HFFc6 (cell line): ENCODE measurements at places on chromosomes 7 and 10.
A peak's percentile ranks its signal among the peaks of the same experiment; 100 is the strongest.

GRCh38 chr10:113362645-113363091, 190.2 kb upstream of the HABP2 start:
- DNase-seq: peak; percentile 58

DNA sequence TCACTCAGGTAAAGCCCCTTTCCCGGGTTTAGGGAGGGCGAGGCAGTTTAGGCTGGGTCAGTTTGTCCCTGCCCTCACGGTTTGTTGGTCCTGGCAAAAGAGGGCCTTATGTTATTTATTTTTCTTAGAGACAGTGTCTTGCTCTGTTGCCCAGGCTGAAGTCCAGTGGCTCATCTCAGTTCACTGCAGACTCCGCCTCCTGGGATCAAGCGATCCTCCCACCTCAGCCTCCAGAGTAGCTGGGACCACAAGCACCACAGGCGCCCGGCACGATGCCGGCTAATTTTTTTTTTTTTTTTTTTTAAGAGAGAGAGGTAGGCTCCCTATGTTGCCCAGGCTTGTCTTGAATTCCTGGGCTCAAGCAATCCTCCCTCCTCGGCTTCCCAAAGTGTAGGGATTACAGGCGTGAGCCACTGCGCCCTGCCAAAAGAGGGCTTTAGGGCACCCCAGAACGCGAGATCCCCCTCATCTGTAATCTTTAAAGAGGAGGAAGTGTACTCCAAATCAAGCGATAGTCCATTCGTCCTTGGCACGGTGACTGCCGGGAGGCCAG, 626 bp upstream of the BMS1 start:
- DNase-seq: no peak

- peak; percentile 37 for DNase-seq
Observed at GRCh38 chr10:73263693-73264347, 11.4 kb upstream of the MRPS16 start.

GRCh38 chr7:45689797-45690761, 115.9 kb downstream of the ADCY1 start:
- DNase-seq: no peak

DNA sequence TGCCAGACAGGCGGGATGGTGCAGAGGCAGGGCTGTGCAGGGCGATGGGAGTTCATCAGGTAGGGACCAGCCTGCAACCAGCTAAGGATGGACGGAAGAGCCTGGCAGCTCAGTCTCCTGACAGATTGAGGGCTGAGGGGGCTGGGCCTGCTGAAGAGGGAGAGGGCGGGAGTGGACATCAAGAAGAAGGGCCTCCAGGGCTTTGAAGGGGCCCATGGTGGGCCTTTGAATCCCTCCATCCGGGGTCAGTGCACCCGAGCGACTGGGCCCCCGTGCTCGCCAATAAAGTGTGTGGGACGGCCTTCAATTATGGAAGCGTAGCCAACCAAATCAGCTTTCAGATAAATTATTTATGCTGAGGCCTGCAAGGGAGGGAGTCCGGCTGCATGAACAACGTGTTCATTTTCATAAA, 431.2 kb downstream of the RPS24 start:
- DNase-seq: no peak

DNA sequence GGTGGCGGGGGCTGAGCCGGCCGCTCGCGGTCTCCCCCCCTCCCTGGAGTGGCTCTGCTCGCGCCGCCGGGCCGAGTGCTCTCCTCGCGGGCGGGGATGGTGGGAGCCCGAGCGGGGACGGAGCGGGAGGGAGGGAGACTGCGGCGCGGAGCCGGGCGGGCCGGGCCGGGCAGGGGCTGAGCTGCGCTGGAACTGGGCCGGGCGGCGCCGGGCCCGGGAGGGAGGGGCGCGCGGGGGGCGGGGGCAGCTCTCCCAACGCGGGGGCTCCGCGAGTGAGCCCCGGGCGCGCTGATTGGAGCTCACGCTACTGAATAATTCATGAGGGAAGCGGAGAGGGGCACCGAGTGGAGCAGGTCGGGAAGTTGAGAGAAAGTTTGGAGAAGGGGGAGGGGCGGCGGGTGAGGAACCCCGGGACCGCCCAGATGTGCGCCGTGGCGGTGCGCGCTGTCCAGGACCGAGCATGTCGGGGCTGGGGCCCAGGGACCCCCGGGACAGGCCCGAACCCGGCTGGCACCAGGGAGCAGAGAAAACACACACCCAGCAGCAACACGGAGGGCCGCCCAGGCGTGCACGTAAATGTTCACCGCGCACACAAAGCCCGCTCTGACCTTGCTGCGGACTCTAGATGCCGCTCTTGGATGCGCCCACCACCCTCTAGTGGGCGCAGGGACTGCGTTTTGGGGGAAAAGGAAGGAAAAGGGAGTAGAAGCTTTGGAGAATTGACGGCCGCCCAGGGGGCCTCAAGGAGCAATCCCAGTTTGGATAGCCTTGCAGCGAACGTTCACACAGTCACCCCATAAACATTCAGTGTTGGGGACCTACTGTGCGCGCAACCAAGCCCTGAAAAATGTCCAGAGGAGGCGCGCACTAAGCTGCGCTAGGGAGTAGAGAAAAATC, at the start of gene EPHB4:
EPHB4 (minus strand) TSS at position 194 of the 897 bp plus-strand sequence. CDS start 493 bp downstream, outside the sequence.
- peak; percentile 33 for DNase-seq

- no peak for DNase-seq
Observed at GRCh38 chr10:120205368-120206018, 251.5 kb upstream of the PLPP4 start.

- DNase-seq: no peak
Observed at GRCh38 chr7:122622682-122623081, 76.2 kb downstream of the RNF133 start.

DNA sequence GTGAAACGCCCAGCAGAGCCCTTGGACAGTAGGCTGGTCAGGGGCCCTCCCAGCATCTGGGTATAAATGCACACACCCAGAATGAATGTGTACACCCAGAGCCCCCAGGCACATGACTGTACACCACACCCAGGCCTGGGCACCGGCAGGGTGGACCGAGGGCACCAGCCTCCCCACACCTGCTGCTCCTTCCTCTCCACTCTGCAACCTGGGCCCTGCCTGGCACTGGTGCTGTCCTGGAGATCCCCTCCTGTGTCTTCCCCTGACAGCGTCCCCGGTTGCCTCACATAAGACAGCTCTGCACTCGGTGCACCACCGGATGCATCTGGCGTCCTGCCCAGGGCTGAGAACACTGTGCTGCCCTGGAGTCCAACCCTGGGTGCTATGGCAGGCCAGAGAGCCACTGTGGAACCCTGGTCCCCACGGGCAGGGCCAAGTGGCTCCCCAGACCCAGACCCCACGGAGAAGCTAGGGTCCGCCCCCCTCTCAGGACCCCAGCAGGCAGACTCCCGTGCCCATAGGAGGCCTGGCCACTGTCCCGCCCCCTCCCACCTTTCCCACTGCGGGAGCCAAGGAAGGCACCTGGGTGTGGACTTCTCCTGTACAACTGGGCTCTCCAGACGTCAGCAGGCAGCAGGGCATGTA, 6.6 kb downstream of the RASGEF1A start:
- no peak for DNase-seq

- DNase-seq: no peak
Observed at GRCh38 chr7:149732611-149733010, 40.8 kb downstream of the ZNF467 start.
